ENCODE measurements at places on chromosomes 6 and 20. TPM values are rescaled to one million over a fixed set of nuclear protein-coding genes. Genes with fewer than 3 reads are reported as not detected.
A peak's percentile ranks its signal among the peaks of the same experiment; 100 is the strongest.

DNA sequence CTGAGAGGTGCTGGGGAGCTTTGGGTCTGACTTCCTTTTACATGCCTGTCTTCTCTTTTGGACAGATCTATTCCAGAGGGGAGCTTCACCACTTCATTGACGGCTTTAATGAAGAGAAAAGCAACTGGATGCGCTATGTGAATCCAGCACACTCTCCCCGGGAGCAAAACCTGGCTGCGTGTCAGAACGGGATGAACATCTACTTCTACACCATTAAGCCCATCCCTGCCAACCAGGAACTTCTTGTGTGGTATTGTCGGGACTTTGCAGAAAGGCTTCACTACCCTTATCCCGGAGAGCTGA, 13.1 kb downstream of the PRDM1 start:
- DNase-seq: no peak

Gene UNC5CL
- not detected for total RNA-seq

GRCh38 chr6:117168296-117169063, 96.9 kb upstream of the VGLL2 start:
- no peak for DNase-seq

Gene RPP40
- 46.7 TPM for total RNA-seq

DNA sequence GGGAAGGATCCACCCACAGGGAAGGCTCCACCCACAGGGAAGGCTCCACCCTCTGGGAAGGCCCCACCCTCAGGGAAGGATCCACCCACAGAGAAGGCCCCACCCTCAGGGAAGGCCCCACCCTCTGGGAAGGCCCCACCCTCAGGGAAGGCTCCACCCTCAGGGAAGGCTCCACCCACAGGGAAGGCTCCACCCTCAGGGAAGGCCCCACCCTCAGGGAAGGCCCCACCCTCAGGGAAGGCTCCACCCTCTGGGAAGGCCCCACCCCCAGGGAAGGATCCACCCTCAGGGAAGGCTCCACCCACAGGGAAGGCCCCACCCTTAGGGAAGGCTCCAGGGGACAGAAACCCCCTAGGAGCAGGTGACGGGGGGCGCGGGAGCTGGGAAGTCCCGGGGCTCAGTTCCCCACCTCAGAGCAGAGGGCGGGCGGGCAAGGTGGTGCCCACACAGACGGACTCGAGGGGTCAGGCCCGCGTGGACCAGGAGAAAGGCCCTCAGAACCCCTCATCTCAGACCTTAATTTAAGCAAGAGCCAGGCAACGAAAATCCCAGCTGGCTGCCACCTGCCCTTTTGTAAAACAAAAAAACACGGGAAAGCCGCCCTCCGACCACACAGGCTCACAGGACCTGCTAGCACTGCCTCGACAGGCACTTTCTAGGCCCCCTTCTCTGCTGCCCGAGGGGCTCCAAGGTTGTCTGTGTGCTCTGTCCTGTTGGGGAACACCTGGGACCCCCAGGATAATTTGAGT, 39.7 kb downstream of the KCNQ2 start:
- no peak for DNase-seq

DNA sequence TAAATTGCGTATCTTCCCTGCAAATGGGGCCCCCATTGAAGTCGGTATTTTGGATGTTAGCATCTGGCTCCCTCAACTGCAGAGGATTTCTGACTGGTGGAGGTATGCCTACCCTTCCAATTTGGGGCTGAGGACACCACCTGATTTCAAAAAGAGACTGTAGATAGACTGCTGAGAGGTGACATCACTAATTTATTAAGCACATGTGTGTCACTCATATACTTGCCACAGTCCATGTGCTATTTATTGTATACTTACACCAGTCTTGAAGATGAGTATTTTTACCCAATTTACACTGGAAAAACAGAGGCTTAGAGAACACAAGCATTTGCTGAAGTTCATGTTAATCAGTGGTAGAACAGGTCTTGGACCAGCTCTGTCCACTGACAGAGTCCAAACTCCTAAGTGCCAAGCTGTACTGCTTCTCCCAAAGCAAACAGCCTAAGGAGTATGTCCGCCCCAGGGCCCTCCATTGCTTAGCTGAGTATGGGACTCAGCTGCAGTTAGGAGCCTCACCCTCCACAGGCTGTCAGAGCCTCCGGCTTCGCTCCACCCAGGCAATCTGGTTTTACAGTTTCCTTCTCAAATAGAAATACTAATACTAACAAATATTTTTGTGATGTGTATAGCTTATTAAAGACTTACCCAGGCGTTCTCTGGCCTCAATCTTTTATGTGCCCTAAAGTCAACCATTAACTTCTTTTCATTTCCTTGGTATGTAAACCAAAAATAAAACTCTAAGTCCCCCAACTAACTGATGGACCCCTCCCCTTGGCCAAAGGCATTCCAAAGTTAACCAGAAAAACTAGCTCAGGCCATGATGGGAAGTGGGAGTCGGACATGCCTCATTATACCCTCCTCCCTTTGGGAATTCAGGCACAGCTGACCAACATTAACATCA, 17.5 kb downstream of the RIN2 start:
- DNase-seq: no peak

Gene MYB
- total RNA-seq: 1.5 TPM

DNA sequence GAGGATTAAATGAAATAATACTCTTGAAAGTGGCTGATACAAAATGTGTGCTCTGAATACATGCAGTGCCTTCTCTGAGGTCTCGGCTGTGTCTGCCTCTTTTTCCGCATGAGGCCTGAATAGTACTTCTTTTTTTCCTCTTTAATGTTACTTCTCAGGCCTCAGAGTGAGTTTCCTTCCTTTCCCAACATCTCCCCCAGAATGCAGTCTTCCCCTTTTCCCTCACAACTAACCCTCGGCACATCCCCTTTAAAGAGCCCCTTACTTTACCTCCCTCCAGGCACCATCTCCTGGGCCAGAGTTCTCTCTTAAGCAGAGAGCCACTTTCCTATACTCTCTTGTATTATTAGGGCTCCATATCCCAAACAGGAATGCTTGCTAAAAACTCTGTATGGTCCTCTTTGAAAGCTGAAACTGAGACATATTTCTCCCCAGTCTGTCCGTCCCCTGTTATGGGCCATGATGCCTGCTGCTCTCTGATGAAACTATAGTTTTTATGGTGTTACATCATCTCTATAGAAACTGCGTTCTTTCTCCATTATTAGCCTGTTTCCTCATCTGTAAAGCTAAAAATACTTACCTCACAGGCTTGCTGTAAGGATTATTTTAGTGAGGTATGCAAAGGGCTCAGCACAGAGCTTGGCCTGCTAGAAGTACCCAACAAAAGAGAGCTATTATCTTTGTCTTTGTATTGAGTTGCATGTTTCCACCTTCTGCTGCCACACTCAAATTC, 2.3 kb downstream of the PLAGL2 start:
- no peak for DNase-seq

GRCh38 chr6:79404677-79405076, 132.6 kb downstream of the LCA5 start:
- no peak for DNase-seq

Gene C6orf15
- total RNA-seq: 0.91 TPM

Gene ACTL10
- 3.5 TPM for total RNA-seq

DNA sequence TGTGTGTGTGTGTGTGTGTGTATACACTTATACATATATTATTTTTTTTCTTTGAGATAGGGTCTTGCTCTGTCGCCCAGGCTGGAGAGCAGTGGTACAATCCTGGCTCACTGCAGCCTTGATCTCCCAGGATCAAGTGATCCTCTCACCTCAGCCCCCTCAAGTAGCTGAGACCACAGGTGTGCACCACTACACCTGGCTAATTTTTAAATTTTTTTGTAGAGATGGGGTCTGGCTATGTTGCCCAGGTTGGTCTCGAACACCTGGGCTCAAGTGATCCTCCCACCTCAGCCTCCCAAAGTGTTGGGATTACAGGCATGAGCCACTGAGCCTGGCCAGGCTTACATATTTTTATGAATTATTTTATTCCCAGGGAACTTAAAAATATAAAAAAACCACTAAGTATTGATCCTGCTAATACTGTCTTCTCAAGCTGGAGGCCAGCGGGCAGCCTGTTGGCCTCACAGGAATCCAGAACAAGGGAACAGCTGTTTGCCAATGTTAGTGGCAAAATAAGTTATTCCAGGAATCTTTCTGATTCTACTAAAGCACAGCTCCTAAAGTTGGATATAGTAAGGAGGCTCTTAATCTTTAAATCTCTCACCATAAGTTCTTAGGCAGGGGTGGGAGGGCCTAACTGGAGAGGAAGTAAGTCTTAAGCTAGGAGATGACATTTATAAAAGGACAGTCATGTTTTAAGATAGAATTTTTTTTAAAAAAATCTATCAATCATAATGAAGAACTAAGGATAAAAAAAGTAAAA, 135.5 kb upstream of the NUP153 start:
- DNase-seq: no peak

GRCh38 chr20:16607364-16608276, 34.4 kb upstream of the KIF16B start:
- DNase-seq: no peak

DNA sequence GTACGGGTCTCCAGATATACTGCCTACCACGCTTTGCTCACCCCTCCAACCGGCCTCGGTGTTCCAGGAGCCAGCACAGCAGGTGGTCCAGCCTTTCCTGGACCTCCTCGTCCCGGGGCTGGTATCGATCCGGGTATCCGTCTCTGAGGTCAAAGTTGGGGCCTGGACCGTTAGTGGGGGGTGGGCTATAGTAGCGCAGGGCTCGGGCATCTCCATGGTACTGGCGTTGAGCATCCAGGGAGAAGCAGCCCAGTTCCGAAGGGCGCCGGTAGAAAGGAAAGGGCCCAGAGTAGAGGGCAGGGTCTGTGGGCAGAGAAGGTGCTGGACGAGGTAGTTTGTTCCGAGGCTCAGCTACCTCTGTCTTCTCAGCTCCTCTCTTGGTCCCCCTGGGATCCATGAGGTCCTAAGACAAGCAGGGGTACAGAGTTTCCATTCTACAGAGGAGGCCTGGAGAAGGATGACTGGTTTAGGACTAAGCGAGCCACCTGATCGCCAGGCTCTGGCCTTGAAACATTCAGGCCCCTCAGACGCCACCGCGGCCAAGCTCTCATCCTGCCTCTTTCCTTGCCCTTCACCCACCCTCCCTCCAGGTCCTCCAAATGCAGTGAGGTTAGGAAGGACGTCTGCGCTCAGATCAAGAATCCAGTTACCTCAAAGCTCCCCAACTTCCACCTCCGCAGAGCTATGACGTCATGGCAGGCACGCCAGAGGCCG, 502 bp downstream of the DXO start:
- DNase-seq: peak; percentile 21

Gene SPDEF
- not detected for total RNA-seq

GRCh38 chr20:4656491-4656890, 65.2 kb upstream of the PRND start:
- no peak for DNase-seq

DNA sequence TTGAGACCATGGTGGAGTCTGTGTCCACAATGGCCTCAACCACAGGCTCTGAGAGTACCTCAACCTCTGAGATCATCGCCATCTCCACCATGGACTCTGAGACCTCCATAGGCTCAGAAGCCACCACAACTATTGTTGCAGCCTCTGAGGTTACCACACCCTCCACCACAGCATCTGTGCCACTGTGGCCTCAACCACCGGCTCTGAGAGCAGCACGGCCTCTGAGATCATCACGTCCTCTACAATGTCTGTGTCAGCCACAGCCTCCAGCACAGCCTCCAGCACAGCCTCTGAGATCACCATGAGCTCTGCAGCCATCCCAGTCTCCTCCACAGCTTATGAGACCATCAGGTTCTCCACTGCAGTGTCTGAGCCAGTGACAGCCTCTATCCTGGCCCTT, 19.4 kb upstream of the MUC21 start:
- no peak for DNase-seq

GRCh38 chr6:43667245-43668150, 20.1 kb downstream of the MRPS18A start:
- peak; percentile 54 for DNase-seq

GRCh38 chr6:54115966-54116365, 4.7 kb downstream of the MLIP start:
- no peak for DNase-seq

Gene PDE7B
- 1.8 TPM for total RNA-seq

Gene LY6G6C
- total RNA-seq: not detected

GRCh38 chr6:16483315-16483875, 245.0 kb downstream of the GMPR start:
- no peak for DNase-seq

Gene SIGLEC1
- total RNA-seq: not detected

Gene MOXD1
- 1.9 TPM for total RNA-seq

Gene KCNG1
- total RNA-seq: 65.9 TPM

GRCh38 chr6:34359418-34360158, 32.9 kb downstream of the NUDT3 start:
- no peak for DNase-seq

DNA sequence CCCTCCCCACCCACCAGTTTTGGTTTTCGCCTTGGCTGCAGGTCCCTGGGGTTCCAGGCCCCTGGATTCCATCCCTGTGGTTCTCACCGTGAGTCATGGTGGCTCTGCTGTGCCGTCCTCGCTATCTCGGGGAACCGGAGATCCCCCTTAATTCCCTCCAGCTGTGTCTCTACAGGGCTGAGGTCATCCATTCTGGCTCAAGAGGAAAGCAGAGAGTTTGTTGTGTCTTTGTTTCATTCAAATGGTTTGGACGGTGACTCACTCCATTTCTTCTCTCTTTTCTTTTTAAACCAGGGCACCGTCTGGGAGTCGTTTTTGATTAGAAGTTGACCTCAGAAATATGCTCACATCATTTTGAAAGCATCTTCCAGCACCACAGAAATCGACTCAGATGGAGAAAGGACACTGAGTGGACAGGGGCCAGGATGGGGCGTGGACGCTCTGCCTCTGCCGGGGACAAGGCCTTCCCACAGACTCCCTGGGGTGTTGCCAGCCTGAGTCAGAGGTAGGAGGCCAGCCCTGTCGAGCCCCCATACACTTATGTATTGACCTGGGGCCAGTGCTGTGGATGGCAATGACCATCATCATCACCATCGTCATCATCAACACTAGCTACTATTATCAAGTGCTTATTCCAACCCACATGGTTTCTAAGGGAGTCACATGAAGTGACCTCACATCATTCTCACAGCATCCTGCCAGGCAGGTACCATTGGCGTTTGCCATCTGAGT, 176.2 kb downstream of the NFATC2 start:
- peak; percentile 98 for DNase-seq

GRCh38 chr6:111534231-111534751, 51.3 kb upstream of the REV3L start:
- peak; percentile 43 for DNase-seq

DNA sequence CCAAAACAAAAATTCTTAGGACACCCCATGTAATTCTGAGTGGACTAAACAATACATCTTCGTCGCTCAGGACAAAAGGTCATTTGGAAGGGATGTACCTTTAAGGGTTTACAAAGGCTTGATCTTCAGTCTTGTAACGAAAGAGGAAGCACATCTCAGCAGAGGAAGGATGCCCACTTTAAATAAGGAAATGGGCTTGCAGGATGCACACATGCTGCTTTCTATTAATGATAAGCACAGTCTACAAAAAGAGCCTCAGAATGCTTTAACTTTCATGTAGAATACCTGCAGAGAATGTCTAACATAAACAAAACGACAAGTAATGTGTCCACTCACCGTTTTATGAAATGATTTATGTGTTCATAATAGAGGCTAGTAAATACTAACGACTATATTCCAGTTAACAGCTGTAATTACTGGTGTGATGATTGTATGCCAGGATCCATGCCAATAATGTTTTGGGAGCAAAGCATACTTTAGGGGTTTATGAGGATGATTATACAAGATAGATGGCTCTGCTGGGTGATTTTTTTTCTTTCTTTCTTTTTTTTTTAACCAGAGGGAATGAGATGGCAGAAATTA, 216.9 kb downstream of the GMDS start:
- DNase-seq: no peak

Gene CCM2L
- total RNA-seq: not detected

Data from MG63 (cell line).